ENCODE measurements at places on chromosomes 12 and 14.

DNA sequence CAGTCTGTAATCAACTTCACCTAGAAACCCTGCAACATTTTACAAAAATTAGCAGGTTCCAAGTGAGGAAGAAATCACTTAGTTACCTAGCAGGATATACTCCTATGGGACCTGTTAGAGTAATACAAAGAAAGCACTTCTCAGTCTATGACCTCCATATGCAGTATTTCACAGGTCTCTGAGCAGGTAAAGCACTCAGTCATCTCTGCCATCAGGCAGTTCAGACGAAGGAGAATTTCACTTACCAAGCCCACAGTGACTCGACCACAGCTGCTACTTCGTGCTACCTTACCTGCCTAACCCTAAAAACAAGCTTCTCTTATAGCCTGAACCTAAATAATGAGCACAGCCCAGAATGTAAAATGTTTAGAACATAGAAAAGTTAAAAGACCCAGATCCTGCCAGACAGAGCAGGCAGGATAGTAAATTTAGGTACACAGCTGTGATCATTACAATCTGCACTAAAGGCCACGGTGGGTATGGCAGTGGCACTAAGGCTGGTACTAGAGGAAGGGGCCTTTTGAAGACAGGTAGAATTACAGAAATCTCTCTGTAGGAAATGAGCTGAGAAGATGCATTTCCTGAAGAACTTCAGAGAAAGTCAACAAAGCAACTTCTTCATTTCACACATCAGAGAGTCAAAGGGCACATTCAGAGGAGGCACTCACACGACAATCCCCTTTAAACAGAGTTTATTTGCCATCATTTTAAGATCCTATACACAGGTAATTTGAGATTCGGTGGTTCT lies 35.7 kb downstream of the DCAF5 start:
- DNase-seq: no peak

- no peak for DNase-seq
Observed at GRCh38 chr12:45742590-45742989, 13.1 kb downstream of the ARID2 start.

- DNase-seq: peak; percentile 67
Observed at GRCh38 chr14:105489542-105490266, 1.3 kb upstream of the TEDC1 start.

- DNase-seq: no peak
Observed at GRCh38 chr12:128449146-128449894, 182.3 kb downstream of the TMEM132C start.

- DNase-seq: no peak
Observed at GRCh38 chr12:20520532-20520931, 152.2 kb downstream of the PDE3A start.

DNA sequence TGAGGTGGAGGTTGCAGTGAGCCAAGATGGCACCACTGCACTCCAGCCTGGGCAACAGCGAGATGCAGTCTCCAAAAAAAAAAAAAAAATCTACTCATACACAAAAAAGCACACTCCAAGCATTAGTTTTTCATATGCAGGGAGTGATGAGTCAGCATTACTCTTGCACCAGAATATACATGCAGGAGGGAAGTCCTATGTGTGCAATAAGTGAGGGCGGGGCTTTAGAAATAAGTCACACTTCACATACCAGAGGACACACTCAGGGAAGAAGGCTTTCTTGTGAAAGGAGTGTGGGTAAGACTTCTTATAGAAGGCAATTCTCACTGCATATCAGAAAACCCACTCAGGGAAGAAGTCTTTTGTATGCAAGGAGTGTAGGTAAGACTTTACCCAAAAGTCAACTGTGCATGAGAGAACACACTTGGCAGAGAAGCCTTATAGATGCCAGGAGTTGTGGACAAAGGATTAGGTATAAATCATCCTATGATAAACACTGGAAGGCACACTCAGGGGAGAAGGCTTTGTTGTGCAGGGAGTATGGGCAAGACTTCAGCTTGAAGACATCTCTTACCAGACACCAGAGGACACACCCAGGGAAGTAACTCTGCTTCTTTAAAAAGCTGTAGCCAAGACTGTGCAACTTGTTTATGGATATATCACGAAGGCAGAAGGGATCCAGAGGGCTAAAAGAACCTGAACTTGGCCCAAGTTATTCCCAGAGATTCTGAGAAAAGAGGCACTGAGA lies 50.5 kb downstream of the ATF7 start:
- DNase-seq: no peak

GRCh38 chr14:33954016-33954598 lies 3.2 kb upstream of the EGLN3 start:
- no peak for DNase-seq

DNA sequence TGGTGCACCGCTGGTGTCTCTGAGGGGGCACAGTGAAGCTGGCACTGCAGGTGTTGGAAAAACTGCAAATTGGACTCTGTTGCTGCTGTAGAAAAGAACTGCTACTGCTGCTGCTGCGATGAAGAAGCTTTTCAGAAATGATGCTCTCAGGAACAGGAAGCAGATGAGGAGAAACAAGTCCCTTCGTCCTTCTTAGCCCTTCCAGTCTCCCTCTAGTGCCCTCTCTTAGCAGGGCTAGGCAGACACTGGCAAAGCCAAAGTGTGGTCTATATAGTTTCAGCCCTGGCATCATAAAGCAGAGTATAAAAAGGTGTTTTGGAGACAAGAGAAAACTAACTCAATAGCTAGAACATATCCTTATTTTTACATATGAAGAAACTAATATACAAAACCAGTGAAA lies 174.5 kb downstream of the MYRFL start:
- no peak for DNase-seq

DNA sequence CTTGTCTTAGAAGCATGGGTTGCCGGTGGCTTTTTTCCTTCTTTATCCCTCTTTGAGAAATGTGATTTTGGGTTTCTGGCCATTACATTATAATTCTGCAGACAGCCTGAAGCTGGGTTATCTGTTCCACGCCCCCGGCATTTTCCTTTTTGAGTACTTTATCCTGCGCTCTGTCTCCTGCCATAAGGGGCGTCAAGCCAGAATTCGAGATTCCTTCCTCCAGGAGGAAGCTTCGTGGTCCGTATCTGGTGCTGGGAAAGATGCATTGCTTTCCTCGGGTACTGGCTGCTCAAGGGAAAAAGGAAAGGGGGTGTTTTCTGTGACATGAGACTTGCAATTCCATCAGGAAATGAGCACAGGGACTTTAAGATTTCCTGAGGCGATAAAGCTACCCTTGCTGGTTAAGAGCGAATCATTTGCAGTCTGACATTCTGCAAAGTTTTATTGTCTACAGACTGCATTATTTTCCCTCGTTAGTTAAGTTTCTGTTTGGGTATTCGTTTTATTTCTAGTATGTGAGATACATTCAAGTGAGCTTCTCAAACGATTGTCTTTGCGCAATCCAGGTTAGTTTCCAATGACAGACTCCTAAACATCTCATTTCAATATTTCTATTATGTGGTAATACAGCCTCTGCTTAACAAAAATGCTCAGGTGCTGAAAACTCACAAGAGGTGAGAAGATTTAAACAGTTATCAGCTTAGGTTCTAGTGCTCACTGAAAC lies 694 bp downstream of the AKAP5 start:
- DNase-seq: no peak

DNA sequence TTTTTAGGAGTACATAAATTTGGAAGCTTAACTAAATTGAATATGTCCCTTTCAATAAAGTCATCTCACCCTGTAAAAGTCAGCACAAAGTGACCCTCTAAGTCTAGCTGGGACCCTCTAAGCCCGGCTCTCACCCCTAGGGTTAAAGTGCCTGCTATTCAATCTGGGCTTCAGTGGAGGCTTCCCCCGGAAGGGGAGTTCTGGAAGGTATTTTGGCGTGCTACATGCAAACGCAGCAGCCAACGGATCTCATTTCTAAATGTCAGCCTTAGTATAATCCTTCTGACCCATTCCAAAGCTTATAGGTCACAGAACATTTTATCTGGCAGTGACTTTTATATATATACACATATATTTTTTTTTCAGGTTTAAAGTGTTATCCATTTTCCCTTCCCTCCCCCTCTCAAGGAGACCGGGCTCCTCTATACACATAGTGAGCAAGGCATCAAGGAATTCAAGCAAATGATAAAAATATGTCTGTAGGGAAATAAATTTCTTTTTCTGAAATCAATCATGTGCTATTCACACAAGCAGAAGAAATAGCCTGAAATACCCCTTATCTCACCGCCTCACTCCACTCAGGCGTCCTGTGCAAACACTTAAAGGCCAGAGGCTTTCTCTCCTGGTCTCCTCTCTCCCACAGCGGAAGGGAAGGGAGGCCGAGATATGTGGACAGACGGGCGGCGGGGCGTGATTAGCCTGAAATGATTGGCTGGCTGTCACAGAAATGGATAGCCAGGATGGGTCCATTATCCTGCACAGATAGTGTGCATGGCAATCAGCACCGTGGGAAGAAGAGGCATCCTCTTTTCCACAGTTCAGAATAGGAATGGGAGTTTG lies 301.7 kb downstream of the GALC start:
- DNase-seq: no peak

DNA sequence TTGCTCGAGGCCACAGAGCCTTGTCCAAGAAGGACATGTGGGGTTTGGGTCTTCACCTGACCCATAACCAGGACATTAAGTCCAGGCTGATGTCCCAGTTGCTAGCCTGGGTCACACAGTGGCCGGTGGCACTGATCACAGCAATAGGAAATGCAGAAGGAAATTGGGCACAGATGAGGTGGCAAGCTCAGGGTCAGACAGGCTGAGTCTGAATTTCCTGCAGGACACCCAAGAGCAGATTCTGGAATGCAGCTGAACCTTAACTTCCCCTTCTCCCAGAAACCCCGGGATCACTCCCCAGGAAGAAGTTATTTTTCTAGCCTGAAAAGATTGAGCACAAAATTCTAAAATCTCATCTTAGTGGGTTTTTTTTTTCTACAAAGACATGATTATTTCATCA lies 199.9 kb downstream of the KSR2 start:
- no peak for DNase-seq

- DNase-seq: no peak
Observed at GRCh38 chr12:124916374-124917134, 2.1 kb upstream of the UBC start.

DNA sequence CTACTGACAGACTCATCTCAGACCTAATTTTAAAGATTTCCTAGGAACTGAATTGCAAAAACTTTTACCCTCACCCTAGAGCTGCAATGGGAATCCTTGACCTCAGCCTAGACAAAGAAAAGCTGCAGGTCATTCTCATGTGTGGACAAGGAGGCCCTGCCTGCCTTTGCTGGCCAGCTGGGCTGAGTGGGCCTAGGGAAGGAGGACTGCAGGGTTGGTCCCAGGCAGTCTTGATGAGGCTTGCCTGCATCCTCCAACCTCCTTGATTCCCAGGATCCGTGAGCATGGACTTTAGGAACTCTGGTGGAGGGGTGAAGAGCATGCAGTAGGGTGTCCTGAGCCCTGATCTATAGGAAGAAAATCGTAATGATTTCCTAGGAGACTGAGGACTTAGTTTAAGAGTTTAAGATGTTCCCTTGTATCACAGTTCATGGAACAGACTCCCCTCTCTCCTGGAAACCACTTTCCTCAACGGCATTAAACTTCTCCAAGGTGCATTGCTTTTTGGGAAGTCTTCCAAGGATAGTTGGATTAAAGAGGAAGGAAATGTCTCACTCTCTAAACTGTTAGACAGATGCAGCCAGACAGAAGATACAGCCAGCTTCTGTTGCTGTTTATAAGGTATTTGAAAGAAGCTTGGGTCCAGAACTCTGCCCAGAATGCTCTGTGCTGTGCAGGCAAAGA lies 55.4 kb upstream of the DDX11 start:
- no peak for DNase-seq

DNA sequence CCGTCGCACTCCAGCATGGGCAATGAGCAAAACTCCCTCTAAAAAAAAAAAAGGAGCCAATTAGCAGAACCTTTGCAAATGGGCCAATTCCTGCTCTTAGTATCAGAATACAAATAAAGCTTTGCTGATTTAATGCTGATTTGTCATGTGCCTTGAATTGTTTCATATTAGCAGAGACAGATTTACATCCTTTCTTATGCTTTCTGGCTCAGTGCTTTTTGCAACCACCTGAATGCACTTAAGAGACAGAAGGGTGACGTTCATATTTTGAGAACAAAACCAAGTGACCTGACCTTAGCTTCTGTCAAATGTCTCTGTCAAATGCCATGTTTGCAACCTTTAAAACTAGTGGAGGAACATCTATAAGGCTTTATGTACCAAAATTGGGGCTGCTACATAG lies 43.8 kb upstream of the YAF2 start:
- no peak for DNase-seq

DNA sequence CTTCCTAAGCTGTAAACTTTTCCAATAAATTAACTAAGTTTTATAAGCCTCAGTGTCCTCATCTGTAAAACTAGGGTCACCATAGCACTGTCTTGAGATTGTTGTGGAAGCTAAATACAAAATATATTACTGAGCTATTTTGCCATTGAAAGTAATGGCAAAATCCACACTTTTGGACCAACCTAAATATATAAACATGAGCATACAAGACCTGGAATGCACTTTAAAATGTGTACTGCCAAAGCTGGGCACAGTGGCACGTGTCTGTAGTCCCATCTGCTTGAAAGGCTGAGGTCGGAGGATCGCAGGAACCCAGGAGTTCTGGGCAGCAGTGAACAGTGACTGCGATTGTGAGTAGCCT lies 29.8 kb upstream of the SINHCAF start:
- no peak for DNase-seq

- DNase-seq: no peak
Observed at GRCh38 chr14:56044196-56044595, 74.0 kb upstream of the PELI2 start.

DNA sequence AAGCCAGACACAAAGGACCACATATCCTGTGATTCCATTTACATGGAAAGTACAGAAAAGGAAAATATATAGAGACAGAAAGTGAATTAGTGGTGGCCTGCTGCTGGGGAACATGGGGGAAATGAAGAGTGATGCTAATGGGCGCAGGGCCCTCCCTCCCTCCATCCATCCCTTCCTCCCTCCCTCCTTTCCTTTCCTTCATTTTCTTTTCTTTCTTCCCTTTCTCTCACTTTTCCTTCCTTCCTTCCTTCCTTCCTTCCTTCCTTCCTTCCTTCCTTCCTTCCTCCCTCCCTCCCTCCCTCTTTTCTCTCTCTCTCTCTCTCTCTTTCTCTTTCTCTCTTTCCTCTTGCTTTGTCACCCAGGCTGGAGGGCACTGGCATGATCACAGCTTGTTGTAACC lies 37.3 kb downstream of the ARL6IP4 start:
- no peak for DNase-seq

DNA sequence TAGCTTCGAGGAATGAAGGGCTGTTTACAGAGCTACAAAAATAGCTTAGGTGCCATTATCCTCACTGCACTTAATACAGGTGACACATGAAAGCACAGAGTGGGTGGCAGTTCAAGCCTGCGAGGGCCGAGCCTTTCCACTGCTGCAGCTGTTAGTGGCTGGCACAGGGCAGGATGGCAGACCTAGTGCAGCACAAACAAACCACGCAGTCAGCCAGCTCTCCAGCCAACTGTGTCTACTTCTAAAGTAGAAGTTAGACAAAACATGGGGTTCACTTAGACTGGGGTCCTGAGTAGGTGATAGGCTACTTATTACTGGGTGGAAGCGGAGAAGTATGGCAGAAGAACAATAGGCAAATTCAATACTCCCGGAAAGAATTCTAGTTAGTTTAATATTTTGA lies 95.4 kb downstream of the DUSP16 start:
- DNase-seq: no peak

- DNase-seq: no peak
Observed at GRCh38 chr12:11569716-11570115, 79.8 kb upstream of the ETV6 start.

- DNase-seq: no peak
Observed at GRCh38 chr14:20418501-20418909, 5.2 kb upstream of the TEP1 start.

- no peak for DNase-seq
Observed at GRCh38 chr14:54685286-54685845, 118.4 kb downstream of the SAMD4A start.

GRCh38 chr12:124599074-124599999 lies 31.9 kb upstream of the NCOR2 start:
- DNase-seq: no peak

All from omental fat pad (tissue), 4 donors.